ENCODE measurements at places on chromosomes 12 and 14. TPM values are rescaled to one million over a fixed set of nuclear protein-coding genes. Genes with fewer than 3 reads are reported as not detected.

Gene ALG10B
- 4.1 TPM for total RNA-seq

Gene GPD1
- total RNA-seq = not detected

DNA sequence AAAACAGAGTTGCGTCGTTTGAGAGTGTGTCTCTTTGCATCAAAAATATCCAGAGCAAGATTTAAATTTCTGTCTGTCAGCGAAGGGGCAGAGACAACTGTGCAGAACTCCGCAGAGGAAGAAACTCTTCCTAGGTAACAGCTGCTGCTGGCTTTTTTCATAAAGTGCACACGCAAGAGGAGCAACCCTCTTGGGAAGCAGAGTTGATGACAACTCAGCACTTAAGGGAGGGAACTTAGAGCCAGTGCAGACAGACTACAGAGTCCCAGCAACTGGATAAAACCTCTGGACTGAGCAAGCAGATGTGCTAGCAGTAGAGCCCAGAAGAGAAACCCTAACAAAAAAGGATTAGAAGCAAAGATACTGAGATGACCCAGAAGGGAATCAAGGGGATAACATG lies 337.1 kb downstream of the PCNX1 start:
- no peak for DNase-seq

- DNase-seq = no peak
Observed at GRCh38 chr12:3036901-3037600, 40.1 kb upstream of the TSPAN9 start.

GRCh38 chr12:124896461-124896860 lies 18.0 kb downstream of the UBC start:
- DNase-seq = no peak

DNA sequence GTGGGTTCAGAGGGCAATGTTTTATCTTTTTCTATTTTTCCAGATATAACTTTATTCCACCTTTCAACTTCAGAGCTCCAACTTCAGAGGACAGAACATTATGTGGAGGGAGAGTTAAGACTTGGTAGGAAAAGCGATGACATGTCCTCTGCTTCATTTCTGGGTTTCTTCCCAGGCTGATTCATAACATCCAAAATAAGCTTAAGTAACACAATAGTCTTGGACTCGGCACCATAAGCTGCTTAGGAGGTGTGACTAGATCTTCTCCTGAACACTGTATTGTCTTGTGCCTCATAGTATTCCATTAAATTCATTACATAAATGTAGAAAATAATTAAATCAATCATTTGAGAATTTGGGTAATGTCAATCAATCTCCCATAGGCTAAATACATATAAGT lies 95.5 kb upstream of the PDE3A start:
- DNase-seq = no peak

DNA sequence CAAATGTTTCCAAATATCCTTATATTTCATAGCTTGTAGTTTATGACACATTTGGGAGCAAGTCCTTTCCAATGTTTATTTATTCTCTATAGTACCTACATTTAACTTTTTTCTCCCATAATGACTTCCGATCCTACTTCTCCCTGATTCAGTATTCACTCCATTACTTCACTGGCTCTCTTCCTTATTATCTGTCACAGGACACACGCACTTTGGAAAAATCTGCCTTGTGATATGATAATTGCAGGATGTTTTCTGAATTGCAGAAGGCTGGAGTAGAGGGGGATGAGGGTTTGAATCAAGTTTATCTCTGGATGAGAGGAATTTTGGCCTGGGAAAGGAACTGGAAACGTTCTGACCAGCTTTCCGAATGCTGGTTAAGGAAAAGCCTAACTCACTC lies 75.0 kb downstream of the HMGA2 start:
- DNase-seq = no peak

GRCh38 chr14:45902241-45902640 lies 649.2 kb upstream of the MIS18BP1 start:
- no peak for DNase-seq

DNA sequence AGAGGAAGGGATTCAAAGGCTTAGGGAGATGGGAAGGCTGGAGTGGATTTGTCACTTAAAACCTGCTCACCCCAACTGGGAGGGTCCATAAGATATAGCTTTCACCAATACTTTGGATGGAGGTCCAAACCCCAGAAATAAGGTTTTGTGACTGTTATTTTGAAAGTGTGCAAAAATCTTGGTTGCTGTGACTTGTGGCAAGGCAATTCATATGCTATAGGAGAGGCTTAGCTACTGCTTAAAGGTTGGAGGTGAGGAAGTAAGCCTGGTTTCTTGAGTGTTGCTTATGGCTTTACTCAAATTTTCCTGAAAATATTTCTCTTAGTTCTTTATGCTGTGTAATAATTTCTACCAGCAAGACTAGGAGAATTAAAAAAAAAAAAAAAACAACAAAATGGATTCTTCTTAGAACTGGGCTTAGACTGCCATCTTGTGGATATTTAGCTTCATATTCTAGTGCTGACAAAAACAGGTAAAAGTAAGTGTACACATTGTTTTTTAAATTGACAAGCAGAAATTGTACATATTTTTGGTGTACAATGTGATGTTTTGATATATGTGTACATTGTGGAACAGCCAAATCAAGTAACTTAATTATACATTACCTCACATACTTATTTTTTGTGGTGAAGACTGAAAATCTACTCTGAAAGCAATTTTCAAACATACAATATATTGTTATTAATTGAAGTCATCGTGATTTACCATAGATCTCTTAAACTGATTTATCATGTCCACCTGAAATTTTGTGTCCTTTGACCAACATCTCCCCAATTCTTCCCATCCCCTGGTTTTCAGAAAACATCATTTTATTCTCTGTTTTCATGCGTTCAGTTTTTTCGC lies 23.0 kb downstream of the PDE6H start:
- DNase-seq = peak; percentile 86

GRCh38 chr14:89247457-89248122 lies 169.4 kb downstream of the FOXN3 start:
- DNase-seq = no peak

- DNase-seq = peak; percentile 73
Observed at GRCh38 chr12:575948-576614, 87.2 kb downstream of the NINJ2 start.

Gene WNT5B
- total RNA-seq = 0.28 TPM

Gene ZNF268
- total RNA-seq = 39.8 TPM

Gene KCNK13
- total RNA-seq = 0.05 TPM

Gene TESPA1
- total RNA-seq = not detected

DNA sequence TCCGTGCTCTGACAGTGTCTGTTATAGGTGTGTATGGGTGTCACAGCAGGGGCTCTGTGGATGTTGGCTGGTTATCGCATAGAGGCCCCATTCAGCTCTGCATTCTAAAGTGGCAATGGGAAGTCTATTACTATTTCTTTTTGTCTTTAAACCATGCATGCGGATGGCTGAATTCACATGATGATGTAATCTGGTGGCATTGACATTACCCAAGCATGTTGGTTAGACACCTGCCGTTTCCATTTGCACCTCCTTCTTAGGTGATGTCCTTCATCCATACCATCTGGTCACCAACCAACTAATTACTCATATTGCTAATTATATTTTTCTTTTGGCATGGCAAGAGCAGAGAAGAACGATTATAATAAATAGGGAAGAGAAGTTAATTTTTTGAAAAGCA lies 270.8 kb upstream of the RGS6 start:
- DNase-seq = no peak

- DNase-seq = peak; percentile 60
Observed at GRCh38 chr12:12432364-12432763, 75.5 kb downstream of the BORCS5 start.

DNA sequence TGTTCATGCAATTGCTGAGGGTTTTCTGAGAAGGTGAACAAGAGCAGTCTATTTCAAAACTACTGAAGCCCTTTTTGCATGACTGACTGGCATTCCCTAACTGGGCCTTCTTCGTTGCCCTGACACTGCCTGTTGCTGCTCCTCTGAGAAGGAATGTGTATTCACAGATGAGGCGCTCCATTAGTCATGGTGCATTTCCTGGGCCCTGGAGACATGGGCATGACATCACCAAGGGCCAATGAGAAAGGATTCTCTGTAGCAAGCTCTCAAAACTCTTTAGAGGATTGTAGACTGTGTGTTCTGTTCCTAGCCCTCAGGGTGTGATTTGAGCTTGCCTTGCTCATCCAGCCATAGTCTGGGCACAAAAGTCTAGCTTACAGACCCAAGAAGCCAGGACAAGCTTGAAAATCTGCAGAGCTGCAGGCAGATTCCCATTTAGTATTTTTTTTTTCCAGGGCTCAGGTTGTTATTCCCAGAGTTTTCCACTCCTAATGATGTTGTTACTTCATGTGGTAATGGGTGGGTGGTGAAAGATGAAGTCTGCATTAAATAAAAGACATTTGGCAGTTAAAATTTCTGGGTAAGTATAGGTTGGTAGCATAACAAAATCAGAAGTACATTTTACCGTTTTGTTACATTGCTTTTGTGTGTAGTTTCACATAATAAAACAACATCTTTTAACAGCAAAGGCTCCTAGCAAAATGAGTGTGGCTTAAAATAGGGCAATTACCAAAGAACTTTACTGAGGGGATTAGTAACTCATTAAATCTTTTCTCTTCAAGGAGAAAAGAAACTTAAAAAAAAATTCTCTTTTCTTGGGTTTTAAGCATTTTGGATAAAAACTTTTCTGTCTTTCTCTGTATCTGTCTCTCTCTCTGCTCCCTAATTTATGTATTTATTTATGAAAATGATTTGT lies 318.4 kb downstream of the RAD51B start:
- DNase-seq = peak; percentile 25

DNA sequence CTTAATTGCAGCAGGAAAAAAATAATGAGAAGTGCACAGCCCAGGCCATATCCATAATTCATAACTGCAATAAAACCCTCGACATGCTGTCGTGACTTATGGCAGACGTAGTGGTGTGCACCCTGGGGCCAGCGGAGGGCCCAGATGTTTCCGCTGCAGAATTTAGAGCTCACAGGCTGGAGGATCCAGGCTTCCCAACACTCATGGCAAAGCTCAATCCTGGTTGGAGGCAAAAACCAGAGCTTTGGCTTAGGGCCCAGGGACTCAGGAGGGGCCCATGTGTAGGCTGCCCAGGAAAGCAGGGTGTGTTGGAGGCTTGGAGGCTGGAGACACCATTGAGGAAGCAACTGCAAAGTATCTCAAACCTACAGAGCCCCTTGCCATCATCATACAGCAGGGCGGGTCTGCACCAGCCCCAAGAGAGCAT lies 68.7 kb downstream of the SERPINA3 start:
- no peak for DNase-seq

DNA sequence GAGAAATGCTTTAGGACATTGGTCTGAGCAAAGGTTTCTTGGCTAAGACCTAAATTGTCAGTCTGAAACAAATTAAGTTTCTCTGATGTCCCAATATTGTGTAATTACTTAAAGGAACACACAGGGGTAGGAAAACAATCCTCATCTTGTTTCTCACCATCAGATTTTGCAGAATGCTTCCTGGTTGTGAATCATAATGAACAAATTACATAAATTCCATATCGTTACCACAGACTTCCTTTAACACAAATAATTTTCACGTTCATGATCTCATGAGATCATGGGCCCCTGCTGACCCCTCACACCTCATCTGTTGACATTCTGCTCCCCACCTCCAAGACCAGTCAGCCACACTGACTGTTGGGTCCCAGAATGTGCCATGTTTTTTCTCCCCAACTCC lies 194.1 kb downstream of the MON2 start:
- peak; percentile 75 for DNase-seq

Gene BEGAIN
- 0.17 TPM for total RNA-seq

- peak; percentile 97 for DNase-seq
Observed at GRCh38 chr12:75814851-75815754, 216.5 kb downstream of the PHLDA1 start.

- no peak for DNase-seq
Observed at GRCh38 chr12:28954333-28954732, 194.7 kb upstream of the FAR2 start.

Gene ZC3H14
- total RNA-seq = 61.4 TPM

DNA sequence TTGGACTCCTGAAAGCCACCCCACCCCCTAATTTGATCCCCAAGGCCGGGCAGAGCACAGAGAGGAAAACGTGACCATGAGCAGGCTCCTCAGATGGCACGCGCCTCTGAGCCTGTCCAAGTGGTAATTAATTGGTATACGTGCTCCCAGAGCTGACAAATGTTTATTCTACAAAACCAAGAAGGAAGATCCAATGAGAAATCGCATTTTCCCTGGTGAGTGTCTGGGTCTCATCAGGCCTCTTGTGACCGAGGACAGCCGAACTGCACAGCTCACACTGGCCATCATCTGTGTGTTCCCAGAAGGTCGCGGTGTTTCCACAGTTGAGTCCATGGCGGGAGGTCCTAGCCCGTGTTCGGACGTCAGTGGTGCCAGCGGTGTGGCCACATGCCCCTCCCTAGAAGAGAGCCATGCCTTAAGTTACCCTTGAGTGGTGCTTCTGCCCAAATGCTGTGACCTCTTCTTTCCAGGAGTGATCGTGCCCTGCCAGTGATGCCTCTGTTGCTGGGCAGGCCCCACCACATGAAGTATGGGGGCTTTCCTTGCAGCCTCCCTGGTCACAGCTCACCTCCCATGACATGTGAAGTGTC lies 317.5 kb upstream of the RTL1 start:
- no peak for DNase-seq

DNA sequence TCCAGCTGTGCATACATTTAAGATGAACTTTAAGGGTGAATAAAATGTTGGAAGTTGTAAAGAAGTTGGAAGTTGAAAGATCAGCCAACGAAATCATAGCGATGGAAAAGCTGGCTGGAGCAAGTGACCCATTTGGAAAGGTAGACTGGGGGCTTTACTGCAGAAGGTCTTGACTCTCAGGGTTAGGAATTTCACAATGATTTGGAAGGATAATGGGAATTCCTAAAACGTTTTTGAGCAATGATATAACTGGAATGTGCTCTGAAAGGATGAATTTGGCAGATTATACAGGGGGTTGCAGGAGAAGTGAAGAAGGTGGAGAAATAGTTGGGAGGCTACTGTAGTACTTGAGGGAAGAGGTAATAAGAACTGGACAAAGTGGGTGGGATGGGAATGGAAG lies 27.4 kb downstream of the EMP1 start:
- no peak for DNase-seq

GRCh38 chr14:94702629-94703028 lies 67.3 kb downstream of the GSC start:
- DNase-seq = no peak
